Camera-type eye (tissue), 1 donor: ENCODE measurements at places on chromosomes 2 and 18. TPM values are rescaled to one million over a fixed set of nuclear protein-coding genes. Genes with fewer than 3 reads are reported as not detected.

Gene SPATA3
- total RNA-seq = not detected

Gene TSPYL6
- total RNA-seq = 0.44 TPM

Gene LTBP1
- 132 TPM for total RNA-seq

Gene UGT1A3
- not detected for total RNA-seq

Gene XIRP2
- total RNA-seq = 7.5 TPM

Gene DPY30
- total RNA-seq = 66.6 TPM

Gene CD207
- total RNA-seq = 5.3 TPM

Gene AQP12A
- not detected for total RNA-seq

Gene REL
- total RNA-seq = 24.2 TPM

Gene PUM2
- 216 TPM for total RNA-seq

Gene AQP4
- total RNA-seq = 3.2 TPM

Gene CD8A
- total RNA-seq = 0.27 TPM

Gene ABCG8
- total RNA-seq = 0.27 TPM

Gene LBX2
- total RNA-seq = not detected

Gene FZD7
- total RNA-seq = 31.8 TPM

Gene MFSD2B
- total RNA-seq = 0.60 TPM
